DMS 273 treated with DMSO at 0.1 percent for 48 hours (cell line): ENCODE measurements at places on chromosomes 7 and 10.

- no peak for DNase-seq
Observed at GRCh38 chr10:126041804-126042231, 145.5 kb downstream of the FANK1 start.

- DNase-seq = peak; percentile 9
Observed at GRCh38 chr10:110273474-110273873, 31.2 kb downstream of the SMNDC1 start.

GRCh38 chr7:106371629-106372028 is 86.8 kb upstream of the NAMPT start:
- no peak for DNase-seq

- DNase-seq = no peak
Observed at GRCh38 chr7:152451356-152451755, 15.6 kb upstream of the KMT2C start.

DNA sequence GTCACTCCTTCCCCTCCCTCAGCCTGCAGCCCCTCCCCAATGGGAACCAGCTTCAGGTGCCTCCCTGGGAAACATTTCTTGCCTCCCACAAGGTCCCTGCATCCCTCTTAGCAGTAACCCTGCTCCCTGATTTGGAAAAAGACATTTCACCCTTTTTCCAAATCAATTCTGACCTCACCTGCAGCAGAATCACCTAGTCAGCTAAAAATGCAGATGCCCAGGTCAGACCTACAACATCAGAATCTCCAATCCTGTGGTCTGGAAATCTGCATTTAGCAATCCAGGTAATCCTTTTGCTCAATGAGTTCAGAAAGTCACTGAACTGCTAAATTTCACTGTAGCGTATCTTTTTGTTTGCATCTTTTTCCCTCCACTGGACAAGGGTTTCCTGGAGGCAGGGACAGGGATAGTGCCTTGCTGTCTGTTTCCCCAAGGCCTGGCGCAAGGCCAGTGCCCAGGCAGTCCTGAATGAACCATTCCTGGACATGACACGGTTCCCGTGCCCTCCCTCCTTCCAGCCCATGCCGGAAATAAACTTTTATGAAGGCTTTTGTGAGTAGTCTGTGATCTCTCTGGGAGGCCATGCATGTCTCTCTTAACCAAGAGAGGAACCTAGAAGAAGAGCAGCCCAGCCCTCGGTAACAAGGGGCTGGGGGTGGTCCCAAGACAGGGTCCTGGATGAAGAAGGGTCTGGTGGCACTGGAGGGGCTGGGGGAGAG is 44.0 kb downstream of the COL13A1 start:
- no peak for DNase-seq

DNA sequence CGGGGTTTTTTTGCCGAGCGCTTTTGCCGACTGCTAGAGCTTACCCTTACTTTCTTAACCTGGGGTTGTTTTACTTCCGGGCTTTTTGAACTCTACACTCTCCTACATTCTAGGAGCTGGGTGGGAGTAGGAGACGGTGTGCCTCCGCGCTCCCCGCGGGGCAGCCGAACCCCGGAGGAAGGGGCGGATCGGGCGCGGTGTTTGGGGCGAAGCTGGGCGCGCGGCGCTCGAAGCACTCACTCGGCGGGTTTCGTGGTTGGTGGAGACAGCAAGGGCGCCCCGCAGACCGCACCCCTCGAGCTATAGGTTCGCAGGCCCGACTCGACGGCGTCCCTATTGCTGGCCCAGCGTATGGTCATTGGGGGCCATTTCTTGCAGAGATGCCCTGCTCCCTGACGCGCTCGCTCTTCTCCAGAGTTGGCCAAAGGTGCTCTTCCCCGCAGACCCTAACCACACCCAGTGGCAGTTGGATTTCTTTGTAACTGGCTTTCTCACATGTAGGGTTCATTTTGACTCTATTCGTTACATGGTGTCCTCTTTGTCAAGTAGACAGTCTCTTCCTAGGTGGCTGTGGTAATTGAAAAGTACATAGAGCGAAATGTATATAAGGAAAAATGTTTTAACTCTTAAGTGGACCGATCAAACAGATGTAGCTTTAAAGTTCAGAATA is 364 bp downstream of the ZNF518A start:
- peak; percentile 26 for DNase-seq

GRCh38 chr7:155316427-155317113 is 18.9 kb downstream of the INSIG1 start:
- no peak for DNase-seq

DNA sequence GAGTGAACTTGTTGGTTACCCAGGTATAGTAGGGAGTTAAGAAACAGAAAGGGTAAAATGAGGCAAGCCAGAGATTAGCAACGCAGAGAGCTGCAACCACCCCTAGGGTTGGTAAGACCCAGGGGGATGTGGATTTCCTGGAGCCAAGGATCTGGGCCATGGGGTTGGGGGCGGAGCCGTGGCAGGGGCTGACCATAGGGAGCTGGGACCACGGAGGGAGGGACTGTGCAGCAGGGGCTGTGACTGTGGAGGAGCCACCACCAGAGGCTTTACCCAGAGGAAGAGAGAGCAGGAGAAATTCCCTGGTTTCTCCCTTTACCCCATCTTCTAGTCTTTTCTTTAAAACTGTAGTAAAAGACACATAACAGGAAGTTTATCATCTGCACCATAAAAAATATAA is 58.6 kb upstream of the BAIAP2L1 start:
- DNase-seq = no peak

DNA sequence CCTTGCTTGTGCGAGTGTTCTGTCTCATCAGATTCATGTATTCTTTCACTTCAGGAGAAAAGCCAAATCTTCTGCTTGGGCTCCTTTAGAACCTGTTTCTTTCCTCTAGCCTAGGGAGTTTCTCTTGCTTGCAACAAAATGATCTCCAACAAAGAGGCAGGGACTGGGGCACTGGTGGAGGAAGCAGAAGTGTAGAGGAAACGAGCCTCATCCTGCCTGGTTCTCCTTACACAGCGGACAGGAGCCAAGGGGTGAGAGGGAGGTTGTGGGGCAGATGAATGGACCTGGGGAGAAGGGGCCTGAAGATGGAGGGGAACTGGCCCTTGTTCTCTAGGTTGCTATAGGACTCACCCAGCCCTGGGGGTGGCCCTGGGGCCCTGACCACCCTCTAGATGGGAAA is 141.1 kb downstream of the PKD1L1 start:
- DNase-seq = no peak

DNA sequence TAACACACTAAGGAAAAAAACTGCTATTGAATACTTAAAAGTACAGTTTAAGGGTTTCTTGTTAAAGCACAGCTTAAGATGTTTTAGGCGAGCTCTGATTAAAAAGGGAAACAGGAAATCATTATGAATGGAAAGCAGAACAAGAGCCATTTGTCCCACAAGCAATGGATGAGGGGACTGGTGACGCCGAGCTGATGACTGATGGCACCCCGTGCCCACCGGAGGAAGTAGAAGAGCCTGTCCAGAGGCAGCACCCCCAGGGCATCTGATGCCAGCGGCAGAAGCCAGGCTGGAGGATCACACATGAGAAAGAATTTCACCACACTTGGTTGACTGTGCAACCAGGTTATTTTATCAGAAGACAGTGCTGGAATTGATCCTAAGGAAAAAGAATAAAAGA is 15.0 kb upstream of the INSIG1 start:
- no peak for DNase-seq

DNA sequence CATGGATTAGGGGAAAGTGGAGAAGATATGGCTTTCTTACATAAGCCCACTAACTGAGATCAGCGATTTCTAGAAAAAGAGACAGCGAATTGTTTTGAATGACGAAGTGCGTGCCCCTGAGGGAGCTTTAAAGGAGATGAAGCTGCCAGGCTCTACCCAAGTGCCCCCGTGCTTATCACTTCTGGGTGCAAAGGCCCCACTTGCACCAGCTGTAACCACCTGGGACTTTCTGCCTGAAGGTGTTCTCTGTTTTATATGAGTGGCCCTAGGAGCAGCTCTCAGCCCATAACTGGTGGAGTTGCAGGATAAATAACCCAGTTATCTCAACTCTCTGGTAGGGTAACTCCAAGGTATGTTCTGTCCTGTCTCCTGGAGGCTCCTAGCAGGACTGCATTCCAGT is 20.4 kb upstream of the CARD11 start:
- no peak for DNase-seq

DNA sequence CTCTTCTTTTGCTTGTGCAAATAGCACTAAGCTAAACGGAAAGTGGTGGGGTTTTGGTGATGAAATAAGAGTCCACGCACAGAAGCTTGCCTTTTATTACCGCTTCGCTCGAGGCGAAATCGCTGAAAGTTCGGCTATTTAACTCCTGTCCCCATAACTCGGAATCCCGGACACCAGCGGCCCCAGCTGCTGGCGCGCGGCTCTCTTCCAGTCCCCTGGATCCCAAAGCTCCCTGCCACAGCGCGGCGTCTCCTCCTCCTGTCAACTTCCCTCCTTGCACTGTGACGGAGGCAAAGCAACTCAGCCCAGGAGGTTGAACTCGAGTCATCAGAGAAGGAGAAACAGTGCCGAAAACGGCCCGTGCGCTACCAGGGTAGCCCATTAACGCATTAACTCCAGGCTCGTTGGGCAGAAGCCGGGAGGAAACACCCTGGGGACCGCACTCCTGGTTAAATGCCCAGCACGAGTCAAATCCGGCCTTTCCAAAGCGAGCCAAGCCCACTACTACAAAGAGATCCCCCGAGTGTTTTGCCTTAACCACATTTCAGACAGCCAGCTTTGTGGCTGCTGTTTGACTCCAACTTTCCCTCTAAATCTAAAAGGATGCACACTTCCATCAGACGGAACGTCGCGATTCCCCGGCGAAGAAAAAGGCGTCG is 1.3 kb downstream of the SEMA3D start:
- DNase-seq = no peak

- no peak for DNase-seq
Observed at GRCh38 chr7:924541-925231, 29.8 kb downstream of the ADAP1 start.

GRCh38 chr10:113609704-113610108 is 54.1 kb downstream of the NRAP start:
- DNase-seq = no peak

DNA sequence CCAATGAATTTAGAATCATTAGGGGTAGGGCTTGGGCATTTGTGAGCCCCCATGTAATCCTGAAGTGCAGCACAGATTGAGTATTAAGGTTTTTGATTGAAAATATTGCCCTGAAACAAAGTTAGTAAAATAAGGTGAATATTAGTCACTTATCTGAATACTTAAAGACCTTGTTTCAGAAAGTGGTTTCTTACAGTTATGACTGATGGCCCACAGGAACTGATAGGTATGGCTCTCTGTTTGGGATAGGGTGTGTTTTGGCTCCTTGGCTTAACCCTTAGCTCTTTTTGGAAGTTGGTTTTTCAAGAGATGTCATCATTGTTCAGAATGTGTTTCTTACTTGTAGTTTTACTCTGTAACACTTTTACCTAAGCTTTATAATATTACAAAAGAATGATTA is 34.8 kb downstream of the MDFIC start:
- no peak for DNase-seq

DNA sequence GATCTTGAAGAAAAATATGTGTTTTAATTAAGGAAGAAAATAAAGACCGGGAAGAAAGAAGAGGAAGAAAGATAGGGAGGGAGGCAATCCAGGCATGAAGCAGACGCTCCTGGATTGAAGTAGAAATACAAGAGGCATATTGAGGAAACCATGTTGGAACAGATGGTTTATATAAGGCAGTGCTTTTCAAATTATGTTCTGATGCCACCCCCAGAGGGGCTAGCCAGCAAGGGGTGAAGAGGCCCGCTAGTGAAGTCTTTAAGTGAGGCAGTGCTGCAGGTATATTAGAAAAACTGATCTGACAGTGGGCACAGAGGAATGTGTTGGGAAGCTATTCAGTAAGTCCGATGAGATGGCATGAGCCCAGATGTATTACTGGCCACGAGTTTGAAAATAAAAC is 40.1 kb downstream of the REEP3 start:
- DNase-seq = no peak

DNA sequence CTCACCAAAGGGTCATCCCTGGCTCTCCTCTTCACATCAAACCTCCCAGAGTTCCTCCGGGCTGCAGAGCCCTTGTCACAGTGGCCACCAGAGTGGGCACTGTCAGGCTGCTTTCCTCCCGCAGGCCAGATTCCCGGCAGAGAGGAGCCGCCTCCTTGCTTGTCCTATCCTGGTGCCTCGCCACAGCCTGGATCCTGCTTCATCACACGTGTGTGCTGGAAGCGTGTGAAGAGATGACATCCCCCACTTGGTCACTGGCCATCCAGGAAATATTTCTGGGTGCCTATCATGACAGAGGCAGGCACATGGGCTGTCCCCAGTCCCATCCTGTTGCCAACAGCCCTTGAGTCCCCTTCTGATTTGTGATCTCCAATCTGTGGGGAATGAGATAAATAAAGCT is 15.0 kb downstream of the INSIG1 start:
- DNase-seq = no peak

DNA sequence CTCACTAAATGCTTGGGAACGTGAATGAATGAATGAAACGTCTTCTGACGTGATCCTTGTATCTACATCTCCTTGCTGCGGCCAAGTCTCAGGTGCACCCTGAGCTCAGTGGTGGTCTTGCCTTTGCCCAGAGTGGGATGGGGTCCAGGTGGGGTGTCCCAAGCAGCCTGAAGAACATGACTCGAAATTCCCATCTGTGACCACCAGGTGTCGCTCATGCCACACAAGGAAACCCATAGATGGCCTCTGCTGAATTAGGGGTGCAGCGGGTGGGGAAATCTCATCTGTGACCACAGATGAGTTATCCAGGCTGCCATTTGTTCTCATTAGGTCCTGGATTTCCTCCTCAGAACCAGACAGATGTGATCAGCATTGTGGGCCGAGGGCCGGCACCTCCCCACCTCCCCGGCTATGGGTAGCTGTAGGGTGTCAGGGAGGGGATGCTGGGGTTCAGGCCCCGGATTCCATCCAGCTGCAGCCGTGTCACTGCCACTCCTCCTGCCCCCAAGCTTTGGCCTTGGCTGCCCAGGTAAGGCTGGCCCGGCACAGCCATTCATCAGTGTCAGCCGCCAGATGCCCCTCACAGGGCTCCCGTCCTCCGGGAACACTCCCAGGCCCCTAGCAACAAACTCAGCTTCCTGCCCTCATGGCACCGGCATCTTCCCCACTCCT is 21.0 kb upstream of the GNA12 start:
- DNase-seq = no peak

DNA sequence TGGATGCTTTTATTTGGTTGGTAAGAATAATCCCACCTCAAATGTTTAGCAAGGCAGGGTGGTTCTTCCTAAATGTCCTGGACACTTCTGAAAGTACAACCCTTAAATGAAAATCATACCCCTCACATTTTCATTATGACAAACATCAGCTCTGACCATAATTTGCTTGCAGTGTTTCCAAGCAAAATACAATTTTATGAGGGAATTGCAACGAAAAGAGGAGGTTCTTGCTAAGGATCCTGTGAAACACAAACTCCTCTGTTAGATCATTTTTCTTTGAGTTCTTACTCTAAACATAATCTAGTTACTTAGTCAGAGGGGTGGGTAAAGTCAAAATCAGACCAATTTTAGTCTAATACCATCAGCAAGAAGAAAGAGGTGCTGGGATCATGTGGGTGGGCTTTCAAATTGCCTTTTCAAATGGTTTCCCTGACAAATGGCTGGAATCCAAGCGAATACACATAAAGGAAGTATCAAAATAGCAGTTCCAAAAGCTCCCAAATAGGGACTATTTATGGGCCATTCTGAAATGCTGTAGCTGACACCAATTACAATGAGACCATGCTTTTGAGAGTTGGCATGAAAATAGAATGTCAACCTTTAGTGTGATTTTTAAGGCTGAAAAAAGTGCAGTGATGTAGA is 164.9 kb upstream of the INHBA start:
- no peak for DNase-seq

GRCh38 chr7:139711991-139712743 is 65.6 kb downstream of the HIPK2 start:
- DNase-seq = no peak
